Naive B cell (primary cell): ENCODE measurements at places on chromosomes 1 and 21.

DNA sequence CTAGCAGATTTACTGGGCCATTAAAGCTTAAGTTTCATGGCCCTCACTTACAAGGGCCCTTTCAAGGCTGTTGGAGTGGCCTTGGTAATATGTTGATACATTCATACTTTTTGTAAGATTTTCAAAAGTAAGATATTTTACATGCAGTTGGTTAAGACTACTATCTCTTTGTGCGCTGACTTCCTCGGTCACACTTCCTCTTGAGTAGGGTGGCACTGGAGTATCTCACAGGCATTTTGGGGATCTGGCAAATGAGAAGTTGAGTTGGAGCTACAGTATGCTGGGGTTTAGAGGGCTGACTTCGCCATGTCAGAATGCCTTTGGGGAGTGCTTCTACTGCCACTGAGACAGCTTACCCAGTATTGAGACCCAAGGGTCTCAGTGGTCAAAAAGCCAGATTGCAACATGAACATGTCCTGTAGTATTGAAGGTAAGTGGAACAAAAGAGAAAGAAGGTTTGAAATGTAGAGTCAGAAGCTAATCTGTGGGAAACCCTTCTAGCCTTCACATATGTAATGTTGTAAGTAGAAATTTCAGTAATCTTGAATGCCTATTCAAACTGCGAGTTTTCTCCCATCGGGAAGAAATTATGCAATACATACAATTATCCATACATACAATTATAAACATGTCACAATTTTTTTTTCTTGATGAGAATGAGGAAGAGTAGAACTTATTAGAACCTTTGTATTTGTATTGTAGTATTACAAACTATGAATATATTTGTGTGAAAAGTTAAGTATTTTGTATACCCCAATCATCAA lies 32.3 kb upstream of the RALGPS2 start:
- peak; percentile 5 for DNase-seq

DNA sequence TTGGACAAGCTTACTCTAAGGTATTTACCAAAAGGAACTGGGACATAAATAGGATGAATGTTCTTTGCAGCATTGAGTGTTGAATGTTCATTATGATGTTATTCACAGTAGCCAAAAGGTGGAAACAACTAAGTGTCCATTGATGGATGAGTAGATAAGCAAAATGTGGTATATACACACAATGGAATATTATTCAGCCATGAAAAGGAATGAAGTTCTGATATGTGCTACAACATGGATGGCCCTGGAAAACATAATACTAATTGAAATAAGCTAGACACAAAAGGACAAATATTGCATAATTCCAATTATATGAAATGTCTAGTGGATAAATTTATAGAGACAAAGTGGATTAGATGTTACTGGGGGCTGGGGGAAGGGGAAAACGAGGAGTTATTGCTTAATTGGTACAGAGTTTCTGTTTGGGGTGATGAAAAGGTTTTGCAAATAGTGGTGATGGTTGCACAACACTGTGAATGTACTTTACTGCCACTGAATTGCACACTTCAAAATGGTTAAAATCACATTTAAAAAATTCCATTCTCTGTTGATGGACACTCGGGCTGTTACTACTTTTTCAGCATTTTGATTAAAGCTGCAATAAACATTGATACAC lies 2.9 kb downstream of the MTARC1 start:
- no peak for DNase-seq

GRCh38 chr1:31447210-31447609 lies 34.2 kb downstream of the SERINC2 start:
- no peak for DNase-seq

DNA sequence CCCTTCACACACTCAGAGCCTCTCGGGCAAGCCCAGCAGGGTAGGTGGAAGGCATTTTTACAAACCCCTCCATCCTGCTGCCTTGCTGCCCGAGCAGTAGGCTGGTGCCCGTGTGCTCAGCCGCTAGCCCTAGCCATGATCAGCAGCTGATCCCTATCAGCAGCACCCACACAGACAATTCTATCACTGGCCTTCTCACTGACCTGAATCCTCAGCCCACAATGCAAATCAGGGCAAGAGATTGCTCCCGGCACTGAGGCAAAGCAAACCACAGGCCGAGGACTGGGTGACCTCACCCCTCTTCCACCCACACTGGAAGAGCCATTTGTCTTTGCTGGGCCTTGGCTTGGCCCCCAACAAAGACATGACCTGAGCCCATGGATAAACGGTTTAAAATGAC lies 895 bp upstream of the PDZK1 start:
- no peak for DNase-seq
